ENCODE measurements at places on chromosomes 1 and 21.

GRCh38 chr1:188027613-188028012, 1198.9 kb downstream of the PLA2G4A start:
- no peak for DNase-seq

DNA sequence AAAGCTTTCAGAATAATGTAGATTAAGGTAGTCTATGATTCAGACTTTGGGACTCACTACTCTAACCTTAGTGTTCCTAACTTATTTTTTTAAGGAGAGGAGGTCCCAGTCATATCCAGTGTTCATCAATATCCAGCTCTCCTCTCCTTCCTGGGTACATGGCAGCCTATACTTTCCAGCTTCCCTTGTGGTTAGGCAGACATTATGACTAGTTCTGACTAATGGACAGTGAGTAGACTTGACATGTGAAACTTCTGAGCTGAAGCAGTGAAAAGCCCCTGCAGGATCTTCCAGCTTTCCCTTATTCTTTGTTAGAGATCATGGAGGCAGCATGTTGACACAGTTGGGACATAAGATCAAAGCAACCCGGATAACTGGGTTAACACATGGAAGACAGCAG, 144.2 kb downstream of the PTPRU start:
- no peak for DNase-seq

GRCh38 chr1:88800382-88801051, 90.8 kb downstream of the GTF2B start:
- DNase-seq = no peak

DNA sequence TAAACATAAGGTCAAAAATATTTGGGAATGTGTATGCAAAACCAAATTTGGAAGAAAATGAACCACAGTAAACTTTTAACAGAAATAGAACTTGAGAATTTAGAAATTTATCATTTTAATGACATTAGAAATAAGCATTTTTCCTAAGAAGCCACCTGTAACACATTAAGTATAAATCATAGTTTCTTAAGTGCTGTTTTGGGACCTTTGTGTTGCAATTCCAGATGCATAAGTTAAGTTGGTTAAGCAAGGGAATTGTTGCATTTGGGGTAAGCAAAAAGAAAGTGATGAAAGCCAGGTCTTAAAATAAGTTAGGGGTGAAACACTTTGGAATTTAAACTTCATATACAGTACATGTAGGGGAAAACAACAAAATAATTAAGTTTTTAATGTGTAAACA, 49.8 kb downstream of the CDKN2C start:
- no peak for DNase-seq

- no peak for DNase-seq
Observed at GRCh38 chr1:228304766-228305395, 97.0 kb downstream of the OBSCN start.

GRCh38 chr1:156295391-156295947, at the start of gene GLMP:
GLMP (minus strand) TSS chr1:156295679; CDS start chr1:156295645, 34 bp downstream.
- DNase-seq = peak; percentile 85

DNA sequence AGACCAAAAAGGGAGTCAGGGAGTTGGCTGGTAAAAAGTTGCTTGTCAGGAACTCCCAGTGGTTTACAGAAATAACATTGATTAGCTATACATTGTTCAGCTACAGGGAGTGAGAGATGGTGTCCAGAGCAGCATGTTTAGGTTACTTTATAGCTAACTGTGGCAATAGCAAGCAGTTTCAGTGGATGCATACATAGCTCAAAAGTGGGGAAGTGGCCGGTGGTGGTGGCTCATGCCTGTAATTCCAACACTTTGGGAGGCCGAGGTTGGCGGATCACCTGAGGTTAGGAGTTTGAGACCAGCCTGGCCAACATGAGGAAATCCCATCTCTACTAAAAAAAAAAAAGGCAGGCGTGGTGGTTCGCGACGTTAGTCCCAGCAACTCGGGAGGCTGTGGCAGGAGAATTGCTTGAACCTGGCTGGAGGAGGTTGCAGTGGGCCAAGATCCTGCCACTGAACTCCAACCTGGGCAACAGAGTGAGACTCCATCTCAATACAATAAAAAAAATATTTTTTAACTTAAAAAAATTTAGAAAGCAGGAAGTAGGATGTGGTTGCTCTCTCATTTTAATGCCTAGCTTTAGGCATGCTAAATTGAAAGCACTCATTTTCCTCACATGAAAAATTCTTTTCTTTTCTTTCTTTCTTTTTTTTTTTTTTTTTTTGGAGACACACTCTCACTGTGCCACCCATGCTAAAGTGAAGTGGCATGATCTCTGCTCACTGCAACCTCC, 109.7 kb downstream of the PPIAL4G start:
- no peak for DNase-seq

DNA sequence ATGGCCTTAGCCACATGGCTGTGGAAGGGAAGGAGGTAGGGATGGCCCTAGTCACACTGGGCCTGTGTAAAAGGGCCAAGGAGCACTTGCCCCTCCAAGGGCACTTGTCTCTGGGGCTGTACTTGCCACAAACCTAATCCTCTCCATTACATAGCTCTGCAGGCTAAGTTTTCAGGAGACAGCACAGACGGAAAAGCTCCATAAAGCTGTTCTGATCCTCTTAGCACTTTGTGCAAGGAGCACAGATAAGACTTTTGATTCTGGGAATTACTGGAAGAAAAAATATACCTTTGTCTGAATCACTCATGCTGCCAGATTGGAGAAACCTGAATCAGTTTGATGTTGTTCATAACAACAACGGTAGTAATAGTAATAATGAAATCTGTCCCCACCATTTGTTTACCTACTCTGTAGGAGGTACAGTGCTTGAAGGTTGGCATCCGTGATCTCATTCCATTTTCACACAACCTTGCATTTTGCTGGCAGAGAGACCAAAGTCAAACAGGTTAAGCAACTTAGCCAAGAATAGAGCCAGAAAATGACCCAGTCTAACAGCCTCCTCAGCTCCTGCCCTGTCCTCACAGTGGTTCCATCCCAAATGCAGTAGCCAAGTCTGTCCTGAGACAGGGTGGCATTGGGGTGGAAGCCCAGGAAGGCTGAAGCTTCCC, 207.1 kb downstream of the ROR1 start:
- no peak for DNase-seq

- no peak for DNase-seq
Observed at GRCh38 chr21:20618878-20619277, 379.3 kb upstream of the NCAM2 start.

DNA sequence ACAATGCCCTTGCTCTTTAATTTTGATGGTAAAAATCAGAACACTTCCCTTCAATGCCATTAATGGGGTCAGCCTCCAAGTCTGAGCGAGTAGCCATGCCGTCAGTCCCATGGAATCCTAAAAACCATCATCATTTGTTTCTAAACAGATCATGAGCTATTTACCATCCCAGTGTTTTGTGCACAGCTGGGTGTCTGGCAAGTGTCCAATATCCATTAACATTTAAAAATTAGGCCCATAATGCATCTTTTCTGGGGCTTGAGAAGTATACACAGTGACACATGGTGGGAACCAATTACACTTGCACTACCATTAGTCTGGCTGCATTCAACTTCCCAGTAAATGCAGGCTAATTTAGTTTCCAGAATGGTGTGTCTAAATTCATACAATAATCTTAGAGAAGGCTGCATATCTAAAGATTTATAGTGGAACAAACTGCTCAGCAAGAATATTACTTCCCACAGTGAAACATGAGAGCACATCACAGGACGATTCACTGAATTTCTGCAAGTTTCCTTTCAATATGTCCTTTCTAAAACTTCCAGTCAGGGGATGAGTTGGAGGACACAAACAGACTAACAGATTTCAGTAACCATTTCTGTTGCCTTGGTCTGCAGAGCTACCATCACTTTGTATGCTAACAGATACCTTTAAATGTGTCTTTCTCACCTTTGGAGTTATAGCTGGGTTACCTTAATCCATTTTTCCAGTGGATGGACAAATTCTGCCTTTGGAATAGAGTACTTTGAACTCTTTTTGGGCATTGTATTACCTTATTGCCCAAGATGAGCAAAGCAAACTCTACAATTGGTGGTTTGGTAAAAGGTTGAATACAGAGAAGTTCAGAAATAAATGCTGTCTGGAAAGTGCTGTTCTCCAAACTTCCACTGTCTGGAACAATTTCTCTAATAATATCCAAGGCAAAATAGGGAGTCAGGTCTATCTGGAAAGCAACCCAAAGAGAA, 258.0 kb downstream of the PTBP2 start:
- no peak for DNase-seq

DNA sequence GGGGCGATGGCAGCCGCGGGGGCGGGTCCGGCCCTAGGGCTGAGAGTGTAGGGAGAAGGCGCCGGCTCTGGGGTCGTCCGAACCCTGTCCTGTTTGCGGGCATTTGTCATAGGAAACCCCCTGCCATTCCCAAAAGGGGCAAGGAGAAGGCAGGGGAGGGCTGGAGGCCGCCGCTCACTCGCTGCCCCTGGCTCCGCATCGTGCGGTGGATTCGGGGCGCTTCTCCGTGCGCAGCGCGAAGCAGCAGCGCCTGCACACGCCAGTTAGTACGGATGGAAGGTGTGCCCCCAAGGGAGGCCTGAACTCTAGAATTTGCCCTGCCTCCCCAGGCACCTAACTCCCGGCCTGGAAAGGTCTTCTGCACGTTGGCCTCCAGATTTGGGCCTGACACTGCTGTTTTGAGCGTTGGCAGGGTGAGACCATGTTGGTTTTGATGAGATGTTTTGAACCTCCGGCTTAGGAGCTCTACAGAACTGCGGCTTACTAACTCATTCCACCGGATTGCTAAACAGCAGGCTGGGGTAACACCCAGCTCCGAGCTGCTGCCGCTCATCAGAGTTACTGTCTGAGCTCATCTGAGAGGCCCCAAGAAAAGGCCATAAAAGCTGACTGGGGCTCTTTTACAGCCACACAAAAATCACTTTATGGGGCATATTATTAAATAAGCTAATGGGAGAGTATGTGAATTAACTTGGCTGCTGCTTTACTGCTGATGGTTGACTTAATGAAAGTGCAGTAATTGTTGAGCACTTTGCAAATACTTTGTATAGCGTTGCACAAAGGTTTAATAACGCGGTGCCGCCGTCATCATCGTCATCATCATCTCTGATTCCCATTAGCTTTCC, 987 bp downstream of the GPR137B start:
- no peak for DNase-seq

DNA sequence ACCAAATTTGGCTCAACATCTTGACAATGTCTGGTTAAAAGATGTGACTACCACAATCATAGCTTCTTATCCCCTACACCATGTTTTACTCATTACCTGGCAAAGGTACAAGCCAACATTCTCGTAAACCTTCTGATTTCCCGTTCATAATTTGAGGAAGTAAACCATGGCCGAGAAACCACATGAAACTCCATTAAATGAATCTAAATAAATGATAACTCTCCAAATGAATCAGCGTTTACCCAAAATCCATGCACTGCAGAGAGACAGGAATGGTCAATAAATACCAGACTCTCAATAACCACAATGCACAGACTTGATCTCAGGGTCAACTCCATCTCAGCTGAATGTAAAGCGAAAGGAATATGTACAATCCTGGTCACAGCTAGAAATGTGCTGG, 125.2 kb downstream of the TYW3 start:
- no peak for DNase-seq

- DNase-seq = no peak
Observed at GRCh38 chr1:231618609-231619256, 7.9 kb upstream of the DISC1 start.
